ENCODE measurements at places on chromosomes 7 and 10.

GRCh38 chr10:97888641-97889262, 39.1 kb downstream of the GOLGA7B start:
- no peak for DNase-seq

DNA sequence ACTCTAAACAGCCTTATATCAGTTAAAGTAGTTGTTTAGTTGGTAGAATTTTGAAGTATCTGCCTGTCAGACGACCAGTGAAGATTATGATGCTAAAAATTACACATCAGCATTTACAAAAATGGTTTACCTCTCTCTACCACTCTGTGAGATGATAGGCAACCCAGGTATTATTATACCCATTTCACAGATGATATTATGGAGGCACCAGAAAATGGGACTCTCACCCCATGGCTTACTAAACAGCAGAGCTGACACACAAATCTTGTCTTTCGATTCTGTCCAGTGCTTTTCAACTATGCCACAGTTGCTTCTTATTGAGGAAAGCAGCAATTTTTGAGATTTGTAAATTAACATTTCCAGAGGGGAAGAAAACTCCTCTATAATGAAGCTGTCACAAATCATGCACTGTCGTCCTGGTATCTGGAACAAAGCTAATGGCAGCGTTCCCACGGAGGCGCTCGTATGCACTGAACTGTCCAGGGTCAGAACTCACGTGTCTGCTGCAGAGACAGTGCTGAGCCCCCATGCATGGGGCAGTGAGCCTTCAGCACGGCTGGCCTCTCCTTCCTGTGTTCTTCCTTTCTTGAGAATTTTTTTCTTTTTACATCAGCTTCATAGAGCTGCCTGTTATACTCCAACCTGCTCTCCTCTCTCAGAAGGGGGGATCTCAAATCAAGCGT, 381.1 kb downstream of the SDK1 start:
- no peak for DNase-seq

DNA sequence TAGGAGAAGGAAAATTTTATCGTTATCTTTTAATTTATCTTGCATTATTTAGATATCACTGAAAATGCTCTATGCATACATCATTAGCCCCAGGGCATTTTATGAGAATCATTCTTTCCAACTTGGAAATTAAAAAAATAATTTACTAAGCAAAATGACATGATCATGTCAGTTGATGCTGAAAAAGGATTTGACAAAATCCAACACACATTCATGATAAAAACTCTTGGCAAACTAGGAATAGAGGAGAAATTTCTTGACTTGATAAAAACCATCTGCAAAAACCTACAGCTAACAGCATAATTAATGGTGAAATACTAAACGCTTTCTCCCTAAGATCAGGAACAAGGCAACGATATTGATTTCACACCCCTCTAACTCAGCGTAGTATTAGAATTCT, 40.2 kb upstream of the RSU1 start:
- no peak for DNase-seq

DNA sequence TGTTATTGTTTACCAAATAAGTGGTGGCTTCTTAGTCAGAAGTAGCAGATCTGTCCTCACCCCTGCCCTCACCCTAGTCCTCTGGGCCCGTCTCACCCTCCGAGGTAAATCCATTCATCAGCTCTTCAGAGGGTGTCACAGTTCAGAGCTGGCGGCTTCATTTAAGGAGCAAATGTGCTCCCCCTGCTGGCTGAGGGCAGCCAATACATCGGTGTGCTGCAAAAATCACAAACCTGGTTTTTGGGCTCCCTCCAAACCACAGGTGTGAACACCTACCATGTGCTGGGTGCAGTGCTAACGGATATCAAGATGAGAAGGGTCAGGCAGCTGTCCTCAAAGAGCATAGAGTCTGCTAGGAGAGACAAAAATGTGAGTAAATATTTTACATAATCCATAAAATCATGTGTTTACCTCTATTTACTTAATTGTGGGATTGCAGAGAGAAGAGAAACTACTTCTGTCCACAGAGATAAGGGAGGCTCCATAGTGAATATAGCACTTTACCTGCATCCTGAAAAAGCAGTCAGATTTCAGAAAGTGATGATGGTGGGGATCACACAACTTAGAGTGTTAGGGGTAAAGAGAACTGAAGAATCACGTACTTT, 15.5 kb upstream of the CRTAC1 start:
- DNase-seq, result peak; percentile 41

GRCh38 chr10:74589851-74590250, 236.5 kb upstream of the KAT6B start:
- DNase-seq, result no peak

DNA sequence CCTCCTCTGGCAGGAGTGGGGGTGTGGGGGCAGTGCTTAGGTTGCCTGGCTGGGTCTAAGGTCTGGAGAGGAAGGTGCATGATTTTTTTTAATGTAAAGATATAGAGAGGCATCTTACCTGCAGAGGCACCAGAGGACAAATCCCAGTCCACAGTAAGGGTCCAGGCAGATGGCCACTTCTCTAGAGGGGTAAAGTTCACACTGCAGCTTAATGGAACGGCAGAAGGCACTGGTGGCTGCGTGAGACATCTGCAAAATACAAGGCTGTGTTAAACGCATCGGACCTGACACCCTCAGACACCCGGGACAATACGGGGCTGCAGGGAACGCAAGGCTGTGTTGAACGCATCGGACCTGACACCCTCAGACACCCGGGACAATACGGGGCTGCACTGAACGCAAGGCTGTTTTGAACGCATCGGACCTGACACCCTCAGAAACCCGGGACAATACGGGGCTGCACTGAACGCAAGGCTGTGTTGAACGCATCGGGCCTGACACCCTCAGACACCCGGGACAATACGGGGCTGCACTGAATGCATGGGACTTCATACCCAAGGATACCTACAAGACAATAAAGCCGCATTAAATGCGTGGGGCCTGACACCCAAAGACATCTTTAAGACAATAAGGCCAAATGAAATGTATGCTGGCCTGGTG, 206.0 kb downstream of the ZMYND11 start:
- no peak for DNase-seq

DNA sequence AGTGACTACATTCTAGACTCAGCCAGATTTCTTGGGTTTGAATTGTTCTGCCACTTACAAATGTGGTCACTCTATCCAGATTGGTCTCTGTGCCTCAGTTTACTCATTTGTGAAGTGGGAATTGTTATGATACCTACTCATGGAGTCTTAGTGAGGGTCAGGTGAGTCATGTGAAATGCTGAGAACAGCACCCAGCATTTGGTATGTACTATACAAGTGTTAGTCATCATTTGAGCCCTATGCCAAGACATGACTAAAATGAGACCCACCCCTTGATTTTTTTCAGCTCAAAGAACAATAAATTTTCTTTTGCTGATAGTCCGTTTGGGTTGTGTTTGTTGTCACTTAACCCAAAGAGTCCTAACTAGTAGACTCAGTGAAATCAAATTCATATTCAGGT, 92.8 kb downstream of the CHN2 start:
- DNase-seq, result no peak

DNA sequence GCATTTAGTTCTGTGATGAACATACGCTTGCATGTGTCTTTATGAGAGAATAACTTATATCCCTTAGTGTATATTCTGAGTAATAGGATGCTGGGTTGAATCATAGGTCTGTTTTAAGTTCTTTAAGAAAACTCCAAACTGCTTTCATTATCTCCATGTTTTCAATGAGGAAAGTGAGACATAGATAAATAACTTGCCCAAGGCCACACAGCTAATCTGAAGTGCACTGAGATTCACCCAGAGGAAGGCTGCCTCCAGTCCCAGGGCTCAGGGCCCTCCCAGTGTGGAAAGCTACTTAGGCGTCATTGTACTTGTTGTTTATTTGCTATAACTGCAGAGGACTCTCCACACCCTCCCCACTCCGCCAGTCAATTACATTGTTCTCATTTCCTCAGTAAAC, 126.7 kb downstream of the INHBA start:
- DNase-seq, result no peak

GRCh38 chr7:121219026-121219425, 109.8 kb upstream of the WNT16 start:
- DNase-seq, result no peak

- DNase-seq, result no peak
Observed at GRCh38 chr7:135390829-135391228, 119.1 kb downstream of the CNOT4 start.

DNA sequence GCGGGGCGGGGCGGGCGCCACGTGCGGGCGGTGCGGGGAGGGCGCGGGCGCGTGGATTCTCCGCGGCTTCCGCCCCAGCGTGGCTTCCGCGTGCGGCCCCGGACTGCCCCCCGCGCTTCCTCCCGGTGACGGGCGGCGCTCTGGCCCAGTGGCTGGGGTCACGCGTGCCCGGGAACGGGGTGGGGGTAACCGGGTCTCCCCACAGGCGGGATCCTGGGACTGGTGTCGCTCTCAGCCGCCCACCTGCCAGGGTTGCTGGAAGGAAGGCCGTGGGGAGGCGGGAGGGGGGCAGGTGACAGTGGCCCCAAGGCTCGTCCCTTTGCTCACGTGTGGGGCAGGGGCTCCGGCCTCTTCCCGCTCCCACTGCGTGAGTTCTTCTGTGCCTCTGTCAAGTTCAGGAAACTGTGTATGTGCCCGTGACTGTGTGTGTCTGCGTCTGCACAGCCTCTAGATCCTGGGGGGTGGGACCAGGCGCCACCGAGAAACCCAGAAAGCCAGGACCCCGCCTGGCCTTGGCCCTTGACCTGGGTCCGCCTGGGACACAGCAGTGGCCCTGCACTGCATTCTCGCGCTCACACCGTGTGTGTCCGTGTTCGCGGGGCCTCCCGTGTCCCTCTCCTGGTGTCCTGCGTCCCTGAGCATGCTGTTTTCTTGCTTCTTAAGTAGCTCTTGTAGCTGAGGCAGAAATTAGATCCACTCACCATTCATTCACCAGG, 919 bp downstream of the MAFK start:
- no peak for DNase-seq

- no peak for DNase-seq
Observed at GRCh38 chr10:128386816-128387604, 260.8 kb upstream of the MKI67 start.

DNA sequence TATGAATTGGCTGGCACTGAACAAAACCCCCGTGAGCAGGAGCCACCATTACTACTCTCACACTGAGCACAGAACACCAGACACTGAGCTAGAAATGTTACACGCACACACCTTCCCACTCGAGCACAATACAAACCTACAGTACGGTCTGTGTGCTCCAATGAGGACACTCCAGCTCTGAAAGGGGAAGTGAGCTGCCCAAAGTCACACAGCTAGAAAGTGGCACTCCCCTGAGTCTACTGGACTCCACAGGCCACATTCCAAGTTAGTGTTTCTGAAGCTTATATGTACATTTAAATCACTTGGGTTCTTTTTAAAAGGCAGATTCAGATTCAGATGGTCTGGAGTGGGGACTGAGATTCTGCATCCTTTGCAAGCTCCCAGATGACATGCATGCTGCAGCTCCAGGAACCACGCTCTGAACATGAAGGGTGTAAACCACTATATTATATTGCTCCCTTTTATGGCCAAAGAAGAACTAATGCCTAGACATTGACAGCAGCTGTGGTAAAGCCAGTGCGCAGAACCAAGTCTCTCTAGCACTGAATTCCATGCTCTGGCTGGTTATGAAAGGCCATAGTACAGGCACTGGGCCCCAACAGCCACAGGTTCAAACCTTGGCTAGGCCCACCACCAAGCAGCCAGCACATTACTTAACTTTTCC, 77.1 kb downstream of the FRMPD2 start:
- DNase-seq, result no peak

DNA sequence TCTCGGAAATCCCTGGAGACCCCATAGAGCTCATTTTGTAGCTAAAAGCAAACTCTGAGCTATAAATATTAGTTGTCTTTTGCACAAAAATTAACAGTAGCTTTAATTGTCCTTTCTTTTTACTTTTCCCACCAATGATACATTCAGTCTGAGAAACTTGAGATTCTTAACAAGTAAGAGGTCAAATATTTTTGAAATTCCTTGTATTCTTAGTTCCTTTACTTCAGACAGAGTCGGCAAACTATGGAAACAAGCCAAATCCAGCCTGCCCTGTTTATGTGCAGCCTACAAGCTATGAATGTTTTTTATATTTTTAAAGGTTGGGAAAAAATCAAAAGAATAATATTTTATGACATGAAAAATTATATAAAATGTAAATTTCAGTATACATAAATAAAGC, 146.6 kb downstream of the CTNNA3 start:
- DNase-seq, result no peak

- DNase-seq, result no peak
Observed at GRCh38 chr7:87476179-87476557, 688 bp upstream of the ABCB4 start.

DNA sequence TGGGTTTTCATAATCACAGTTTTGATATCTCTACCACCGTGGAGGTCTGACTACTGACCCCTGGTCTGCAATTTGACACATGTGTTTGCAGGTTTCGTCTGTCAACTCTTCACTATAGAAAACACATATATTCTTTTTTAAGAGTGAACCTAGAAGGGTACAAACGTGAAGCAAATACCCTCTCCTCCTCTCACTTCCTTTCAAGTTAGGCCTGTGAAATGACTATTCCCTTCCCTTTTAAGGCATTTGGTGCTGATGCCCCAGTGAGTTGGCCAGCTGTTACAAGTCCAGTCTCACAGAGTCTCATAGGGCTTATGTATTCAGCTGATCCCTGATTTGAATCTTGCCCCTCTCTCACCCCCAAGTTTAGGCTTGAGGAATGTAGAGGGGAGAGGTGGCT, 742.0 kb upstream of the IGFBP3 start:
- no peak for DNase-seq

DNA sequence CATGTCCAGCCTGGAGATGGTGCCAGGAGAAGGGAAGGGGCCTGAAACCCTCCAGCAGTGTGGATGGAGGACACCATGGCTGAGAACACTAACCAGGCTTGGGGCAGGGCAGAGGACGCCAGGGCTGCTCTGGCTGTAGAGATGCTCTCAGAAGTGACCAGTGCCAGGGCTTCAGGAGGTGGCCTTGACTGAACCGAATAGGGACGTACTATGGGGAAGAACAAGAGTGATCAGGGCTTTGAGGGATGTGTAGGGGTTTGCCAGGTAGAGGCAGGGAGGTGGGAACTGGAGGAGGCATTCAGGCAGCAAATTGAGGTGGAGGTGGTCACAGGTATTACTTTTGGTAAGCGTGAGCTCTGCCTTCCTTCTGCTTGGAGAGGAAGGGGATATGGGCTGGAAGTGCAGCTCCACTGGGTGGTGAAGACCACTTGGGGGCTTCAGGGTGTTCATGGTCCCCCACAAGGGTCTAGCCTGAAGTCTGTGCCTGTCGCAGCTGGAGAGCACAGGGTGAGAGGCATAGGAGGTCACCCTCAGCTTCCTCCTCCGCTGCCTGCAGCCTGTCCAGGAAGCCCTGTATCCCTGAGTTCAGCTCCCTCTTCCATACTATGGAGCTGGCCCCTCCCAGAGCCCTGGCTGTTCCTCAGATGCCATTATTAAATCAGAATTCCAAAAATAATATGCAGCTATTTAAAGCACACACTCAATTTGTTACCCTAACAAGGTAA, 27.8 kb downstream of the ADCY1 start:
- no peak for DNase-seq

- DNase-seq, result no peak
Observed at GRCh38 chr10:70851597-70852475, 36.1 kb downstream of the SGPL1 start.

GRCh38 chr10:32379950-32380551, 33.1 kb upstream of the EPC1 start:
- DNase-seq, result no peak

- DNase-seq, result no peak
Observed at GRCh38 chr10:15262036-15262713, 93.7 kb upstream of the NMT2 start.

- DNase-seq, result no peak
Observed at GRCh38 chr7:122183106-122183505, 39.1 kb upstream of the AASS start.

GRCh38 chr10:120195984-120196712, 260.9 kb upstream of the PLPP4 start:
- DNase-seq, result no peak

Data from stimulated activated CD8-positive, alpha-beta memory T cell treated with anti-CD3 and anti-CD28 coated beads, Interleukin-4, amount 100 ng/mL, for 24 hours (primary cell).